Esophagus squamous epithelium (tissue), 5 donors: ENCODE measurements at places on chromosomes 13 and 19.

DNA sequence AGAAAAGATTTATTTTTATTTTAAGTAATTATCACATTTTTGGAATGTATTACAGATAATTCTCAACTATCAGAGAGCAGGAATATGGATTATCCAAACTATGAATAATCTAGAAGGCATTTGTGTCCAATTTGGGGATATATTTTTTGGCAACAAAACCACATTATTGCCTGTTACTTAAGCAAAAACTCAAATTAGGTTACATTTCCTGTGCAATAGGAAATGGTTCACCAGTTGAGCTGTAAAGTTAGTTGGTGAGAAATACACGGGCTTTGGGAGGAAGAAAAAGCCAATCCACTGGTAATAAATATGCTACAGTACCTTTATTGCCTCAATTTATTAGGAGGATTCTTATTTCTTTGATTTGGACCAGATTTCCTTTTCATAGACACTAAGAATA, 1075.2 kb downstream of the PCDH9 start:
- no peak for DNase-seq

DNA sequence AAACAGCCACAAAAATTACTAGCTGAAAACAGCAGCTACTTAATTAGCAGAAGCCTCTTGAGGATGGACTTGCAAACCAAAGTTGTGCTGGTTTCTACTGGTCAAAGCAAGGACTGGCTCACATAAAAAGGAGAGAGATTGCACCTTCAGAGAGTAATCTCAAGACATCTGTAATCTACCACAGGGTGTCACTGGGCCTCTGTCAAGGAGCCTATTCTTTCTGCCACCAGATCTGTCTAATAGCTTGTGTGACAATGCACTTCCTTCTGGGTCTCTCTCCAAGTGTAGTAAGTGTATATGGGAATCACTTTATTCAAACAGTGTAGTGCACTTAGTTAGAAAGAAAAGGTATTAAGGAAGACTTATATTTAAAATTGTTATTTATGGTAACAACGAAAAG, 24.4 kb upstream of the ZNF561 start:
- no peak for DNase-seq

GRCh38 chr13:50080203-50080910, 65.1 kb downstream of the KCNRG start:
- DNase-seq, result no peak

DNA sequence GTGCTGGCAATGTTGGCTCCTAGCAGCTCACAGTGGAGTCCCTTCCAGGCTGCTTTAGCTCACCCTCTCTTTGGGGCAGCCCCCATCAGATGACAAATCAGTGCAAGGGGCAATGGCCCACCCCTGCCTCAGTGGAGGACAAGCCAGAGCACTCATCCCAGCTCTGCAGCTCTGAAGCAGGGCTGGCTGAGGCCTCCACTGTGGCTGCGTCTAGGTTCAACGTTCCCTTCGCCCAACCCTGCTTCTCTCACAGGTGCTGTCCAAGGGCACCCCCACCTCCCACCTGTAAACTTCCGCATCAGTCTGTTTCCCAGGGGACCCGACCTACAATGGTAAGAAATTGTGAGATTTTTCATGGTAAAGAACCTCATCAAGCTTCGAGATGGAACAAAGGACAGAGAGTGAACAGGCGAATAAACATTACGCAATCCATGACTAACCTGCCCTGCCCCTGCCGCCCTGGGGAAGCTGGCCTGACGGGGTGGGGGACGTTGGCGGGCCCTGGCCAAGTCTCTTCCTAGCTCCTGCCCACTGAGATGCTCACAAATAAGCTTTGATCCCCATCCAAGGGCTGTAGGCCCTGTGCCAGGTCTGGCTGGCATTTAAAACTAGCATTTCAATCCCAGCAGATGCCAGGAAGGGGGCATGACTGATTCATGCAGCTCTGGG, 40.5 kb downstream of the DZIP1 start:
- DNase-seq, result no peak

GRCh38 chr13:35763060-35763781, 286.7 kb upstream of the MAB21L1 start:
- DNase-seq, result no peak

- no peak for DNase-seq
These were observed 10.3 kb upstream of the DACH1 start for GRCh38 chr13:71877256-71877653.

GRCh38 chr13:30504081-30504480, 38.3 kb upstream of the HMGB1 start:
- no peak for DNase-seq

- DNase-seq, result no peak
These were observed 7.2 kb downstream of the FBXL3 start for GRCh38 chr13:77019756-77020155.

DNA sequence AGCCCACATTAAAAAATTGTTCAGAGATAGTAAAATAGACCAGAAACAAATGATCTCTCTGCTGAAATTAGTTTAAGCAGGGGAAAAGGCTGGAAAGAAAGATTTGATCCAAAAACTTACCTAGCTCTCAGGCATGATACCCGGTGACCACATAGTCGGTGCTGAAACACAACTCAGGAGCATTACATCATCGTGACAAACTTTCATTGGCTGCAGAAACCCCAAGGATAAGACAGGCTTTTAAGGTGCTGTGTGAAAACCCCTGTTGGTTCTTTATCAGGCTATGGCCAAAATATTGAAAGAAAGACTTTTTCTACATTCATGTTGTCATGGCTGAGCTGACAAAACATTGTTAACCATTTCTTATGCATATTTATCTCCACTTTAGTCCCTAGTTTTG, 171.7 kb upstream of the KLF12 start:
- DNase-seq, result no peak

DNA sequence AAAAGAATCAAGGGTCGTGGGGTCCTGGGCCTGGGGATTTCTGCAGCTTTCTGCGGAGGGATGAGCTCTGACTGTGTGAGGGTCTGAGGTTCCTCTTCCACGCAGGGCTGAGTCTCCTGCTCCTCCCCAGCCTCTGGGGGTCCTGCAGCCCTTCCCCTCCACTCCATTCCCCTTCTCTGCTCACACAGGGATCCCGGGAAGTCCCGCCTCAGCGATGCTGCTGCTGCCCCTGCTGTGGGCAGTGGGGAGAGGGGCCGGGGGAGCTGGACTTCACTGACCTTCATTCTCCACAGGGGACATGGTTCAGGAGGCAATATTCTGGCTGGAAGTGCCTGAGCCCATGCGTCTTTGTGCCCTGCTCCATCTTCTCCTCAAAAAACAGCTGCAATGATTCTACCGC, 26.2 kb upstream of the CD33 start:
- no peak for DNase-seq

- no peak for DNase-seq
These were observed 414.1 kb upstream of the SLITRK1 start for GRCh38 chr13:84296401-84296800.

DNA sequence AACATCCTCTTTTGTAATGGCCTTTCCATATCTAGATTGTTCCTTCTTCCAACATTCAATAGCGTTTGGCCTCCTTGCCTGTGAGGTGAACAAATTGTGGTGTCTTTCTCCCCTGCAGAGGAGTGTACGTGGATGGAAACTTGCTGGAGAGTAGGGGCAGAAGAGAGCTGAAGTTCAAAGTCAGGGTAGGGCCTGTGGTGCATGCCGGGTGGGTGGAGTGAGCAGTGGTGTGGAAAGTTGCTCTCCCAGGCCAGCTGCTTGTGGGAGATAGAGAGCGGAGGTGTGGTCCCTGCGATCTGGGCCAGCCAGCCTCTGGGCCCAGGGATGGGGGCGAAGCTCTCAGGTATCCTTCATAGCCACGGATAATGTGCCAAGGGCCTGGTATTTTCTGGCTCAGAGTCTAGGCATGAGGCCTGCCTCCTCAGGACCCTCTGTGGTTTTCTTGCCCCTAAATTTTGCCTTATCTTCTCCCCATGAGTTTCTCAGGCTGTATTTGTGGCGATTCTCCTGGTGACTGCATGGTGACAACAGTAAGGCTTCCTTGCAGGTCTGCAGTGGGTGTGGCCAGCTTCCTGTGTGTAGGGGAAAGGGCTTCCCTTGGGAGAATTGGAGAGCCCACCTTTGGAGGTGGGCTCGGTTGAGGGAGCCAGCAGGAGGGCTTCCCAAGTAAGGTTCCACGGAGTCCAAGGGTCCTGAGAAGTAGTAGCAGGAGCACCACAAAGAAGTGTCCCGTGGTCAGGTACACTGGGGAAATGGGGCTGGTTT, 6.7 kb downstream of the RGCC start:
- DNase-seq, result no peak

GRCh38 chr19:54094426-54095000, 6.1 kb downstream of the OSCAR start:
- no peak for DNase-seq

DNA sequence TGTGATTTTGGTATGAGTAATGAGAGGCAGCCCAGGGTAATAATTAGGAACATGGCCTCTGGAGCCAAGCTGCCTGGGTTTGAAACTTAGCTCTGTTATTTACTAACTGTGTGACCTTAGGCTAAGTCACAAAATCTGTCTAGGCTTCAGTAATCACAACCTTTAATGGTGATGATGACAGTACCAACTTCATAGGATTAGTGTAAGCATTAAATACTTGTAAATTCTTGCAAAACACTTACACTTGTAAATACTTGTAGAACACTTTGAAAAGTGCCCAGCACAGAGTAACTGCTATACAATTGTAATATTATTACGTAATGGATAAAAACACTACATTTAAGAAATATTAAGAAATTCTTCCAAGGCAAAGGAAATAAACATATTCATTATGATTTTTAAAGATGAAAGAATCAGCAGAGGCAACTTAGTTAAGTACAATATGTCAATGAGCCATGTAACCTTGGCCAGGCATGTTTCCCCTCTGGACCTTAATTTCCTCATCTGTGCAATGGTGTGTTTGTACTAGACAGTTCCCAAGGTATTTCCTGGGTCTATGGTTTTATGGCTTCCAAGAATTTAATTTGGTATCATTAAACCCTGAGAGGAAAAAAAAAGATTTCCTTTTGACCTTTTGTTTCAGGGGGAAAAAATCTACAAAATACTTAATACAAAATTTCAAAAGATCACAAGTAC, 628.5 kb upstream of the KLHL1 start:
- no peak for DNase-seq

GRCh38 chr13:45393941-45394570, 24.1 kb downstream of the SLC25A30 start:
- no peak for DNase-seq

DNA sequence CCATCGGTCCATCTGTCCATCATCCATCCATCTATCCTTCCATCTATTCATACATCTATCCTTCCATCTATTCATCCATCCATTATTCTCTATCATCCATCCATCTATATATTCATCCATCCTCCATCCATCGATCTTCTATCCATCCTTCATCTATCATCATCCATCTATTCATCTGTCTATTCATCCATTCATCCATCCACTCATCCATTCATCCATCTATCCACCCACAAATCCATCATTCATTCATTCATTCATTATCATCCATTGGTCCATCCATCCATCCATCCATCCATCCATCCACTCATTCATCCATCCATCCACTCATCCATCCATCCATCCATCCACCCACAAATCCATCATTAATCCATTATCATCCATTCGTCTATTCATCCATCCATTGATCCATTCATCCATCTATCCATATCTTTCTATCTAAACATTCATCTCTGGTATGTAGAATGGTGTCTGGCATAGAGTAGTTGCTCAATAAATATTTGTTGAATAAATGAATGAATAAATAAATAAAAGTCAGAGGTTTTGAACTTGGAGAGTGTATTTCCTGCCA, 36.6 kb downstream of the ZNF536 start:
- DNase-seq, result no peak

DNA sequence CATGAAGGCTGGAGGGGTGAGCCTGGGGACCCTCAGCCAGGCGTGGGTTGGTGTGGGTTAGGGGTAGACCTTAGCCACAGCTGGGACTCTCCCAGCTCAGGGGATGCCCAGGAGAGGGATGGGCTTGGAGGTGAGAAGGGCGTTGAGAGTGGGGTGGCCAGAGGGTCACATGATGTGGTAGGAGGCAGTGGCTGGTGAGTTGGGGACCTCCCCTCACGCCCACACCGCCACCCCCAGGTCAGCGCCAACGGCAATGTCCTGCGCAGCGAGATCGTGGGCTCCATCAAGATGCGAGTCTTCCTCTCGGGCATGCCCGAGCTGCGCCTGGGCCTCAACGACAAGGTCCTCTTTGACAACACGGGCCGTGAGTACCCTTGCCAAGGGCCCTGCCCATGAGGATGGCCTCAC, 28.5 kb downstream of the AP1M1 start:
- DNase-seq, result no peak

DNA sequence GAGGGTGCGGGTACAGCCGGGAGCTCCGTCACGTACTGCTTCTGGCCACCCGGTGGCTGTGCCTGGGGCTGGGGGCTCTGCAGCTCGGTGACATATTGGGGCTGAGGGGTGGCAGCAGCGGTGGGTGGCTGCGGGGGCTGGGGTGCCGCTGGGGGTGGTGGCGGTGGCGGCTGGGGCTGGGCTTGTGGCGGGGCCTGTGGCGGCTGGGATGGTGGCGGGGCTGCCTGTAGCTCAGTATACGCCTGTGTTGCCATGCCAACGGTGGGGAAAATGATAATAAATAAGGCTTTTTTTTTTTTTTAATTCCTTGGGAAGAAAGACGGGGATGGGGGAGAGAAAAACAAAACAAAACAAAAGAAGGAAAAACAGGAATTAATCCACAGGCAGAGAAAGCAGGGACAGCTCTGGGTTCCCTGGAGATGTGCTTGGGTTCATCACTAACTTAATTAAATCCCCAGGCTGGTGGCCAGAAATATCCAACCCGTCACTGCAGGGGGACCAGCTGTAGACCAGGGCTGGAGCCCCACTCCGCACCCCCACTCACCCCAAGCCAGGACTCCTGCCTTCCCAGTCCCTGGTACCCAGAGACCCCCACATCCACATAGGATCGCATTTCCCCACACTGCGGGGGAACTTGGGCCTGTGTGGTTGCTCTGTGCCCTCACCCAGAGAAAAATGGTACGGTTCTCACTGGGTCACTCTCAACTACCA, 12.4 kb downstream of the RFX1 start:
- DNase-seq, result no peak

GRCh38 chr13:110562036-110562597, 595 bp upstream of the RAB20 start:
- no peak for DNase-seq

DNA sequence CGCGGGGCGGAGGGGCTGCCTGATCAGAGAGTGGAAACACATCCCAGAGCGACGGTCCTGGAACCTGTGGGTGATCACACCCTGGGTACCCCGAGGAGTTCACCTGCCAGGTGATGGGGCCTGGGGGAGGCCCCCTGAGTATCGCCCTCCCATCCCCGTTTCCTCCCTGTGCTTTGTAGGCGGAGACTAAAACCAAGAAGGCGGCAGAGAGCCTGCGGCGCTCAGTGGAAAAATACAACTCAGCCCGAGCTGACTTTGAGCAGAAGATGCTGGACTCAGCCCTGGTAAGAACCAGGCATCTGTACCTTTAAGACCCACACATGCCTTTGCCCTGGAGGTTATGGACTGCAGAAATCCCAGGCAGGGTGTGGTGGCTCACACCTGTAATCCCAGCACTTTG, 19.3 kb downstream of the FCHO1 start:
- no peak for DNase-seq
